Anterior cingulate cortex (tissue), 58 donors: ENCODE measurements at places on chromosomes 4 and X.

GRCh38 chrX:9821572-9821971 is 35.3 kb downstream of the SHROOM2 start:
- no peak for DNase-seq

DNA sequence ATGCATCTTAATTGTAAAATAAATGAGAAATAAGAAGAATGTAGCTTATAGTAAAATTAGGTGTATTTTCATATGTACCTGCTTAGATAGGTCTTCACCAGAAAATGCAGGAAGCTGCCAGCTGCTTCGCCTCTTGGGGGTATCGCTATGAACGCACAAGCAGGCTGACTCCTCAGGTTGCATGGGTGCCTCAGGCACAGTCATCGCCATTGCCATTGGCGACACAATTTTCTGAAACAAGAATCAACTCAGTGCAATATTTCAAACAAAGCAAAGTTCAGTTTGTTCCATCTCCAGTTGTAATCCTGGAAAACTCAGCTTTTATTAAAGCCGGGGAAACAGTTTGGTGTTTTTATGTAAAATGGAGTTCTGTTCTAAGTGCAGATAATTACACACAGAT is 29.7 kb downstream of the STOX2 start:
- no peak for DNase-seq

GRCh38 chr4:154807042-154807630 is 26.1 kb downstream of the RBM46 start:
- no peak for DNase-seq

DNA sequence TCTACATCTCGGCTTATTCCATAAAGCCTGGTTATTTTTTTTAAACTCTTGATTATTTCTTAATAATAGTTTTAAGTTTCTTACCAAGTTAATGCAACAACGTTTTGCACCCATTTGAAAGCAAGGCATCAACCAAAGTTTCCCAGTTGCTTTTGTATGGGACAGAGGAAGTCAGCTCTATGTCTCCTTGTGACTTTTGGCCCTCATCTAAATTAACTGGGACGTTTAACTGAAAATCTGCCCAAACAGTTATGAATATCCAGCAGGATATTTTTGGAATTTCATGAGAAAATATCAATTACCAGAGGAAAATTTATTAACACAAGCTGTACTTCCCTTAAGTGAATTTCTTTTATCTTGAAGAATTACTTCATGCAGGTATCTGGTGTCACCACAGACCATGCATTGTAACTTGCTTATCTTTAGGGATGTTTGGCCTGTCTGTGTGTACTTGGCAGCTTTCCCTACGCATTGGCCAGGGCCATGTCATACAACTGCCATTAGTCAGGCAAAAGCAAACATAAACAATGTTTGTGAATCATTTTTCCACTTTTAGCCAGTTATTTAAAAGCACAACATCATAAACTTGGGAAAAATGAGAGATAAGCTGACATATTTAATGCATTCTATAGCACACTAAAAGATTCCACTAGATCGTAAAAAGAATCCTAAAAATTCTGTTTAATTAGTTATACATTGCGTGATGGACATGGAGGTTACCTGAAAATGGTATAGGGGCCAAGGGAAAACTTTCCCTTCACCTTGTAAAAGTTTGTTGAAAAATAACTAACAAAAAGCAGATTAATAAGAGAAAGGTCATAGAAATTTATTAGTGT is 101.4 kb upstream of the PDE5A start:
- no peak for DNase-seq

DNA sequence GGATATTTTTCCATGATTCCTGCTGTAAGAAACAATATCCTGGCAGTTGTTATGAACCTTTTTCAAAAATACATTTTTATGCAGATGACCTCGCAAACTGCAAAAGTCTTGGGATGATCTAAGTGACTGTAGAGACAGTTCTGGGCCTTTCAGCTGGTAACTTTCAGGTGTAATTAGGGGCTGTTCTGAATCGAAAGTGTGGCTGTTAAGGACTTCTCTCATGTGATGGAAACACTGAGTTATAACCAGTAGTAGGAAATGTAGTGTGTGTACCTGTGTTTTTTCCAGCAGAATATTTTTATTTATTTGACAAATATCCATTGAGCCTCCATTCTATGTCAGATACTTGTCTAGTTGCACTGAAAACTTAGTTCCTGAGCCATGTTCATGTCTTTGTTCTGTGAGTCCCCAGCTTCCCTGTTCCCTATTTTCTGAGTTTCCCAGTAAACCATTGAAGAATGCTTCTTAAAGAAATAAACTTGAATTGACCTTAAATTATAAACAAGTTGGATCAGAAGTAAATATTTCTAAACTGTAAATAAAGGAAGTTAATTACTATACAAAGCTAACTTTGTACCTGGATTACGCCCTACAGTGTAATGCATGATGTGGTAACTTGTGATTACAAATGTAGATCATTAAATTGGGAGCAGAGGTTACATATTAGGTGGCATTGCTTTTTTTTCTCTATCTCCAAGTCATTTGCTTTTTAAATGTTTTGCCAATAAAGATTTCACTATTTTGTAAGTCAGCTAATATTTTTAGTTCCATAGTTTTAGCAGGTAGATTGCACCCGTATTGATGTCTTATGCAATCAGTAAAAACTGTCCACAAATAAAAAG is 33.7 kb upstream of the HPGD start:
- no peak for DNase-seq

DNA sequence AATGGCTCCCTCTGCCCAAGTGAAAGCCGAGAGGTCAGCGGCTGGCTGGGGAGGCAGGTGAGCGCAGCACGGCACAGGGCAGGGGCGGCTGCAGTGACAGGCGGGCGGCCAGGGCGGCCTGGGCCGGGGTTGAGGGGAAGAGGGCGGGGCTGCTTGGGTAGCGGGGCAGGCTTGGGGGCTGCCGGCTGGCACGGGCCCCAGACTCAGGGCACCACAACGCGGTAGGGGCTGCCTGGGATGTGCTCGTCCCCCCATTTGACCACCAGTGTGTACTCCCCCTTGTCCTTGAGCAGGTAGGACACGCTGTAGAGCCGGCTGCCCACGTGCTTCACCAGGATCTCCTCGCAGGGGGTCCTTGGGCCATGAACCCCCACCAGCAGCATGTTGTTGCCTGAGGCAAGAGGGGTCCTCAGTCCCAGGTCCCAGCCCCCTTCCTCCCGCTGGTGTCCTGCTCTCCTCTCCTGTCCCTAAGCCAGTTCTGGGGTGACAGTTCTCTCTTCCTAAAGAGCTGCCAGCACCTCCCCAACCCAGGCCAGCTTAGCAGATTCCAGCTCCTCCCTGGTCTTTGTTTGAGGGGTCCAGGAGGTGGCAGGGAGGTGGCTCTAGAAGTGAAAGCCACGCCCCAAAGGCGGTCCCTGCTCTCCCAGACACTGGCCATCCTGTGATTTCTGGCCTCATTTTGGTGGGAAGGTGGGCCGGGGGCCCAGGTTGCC is 25.6 kb downstream of the FLNA start:
- no peak for DNase-seq

- DNase-seq = no peak
Measured at GRCh38 chr4:11614426-11614825, 185.7 kb upstream of the HS3ST1 start.

DNA sequence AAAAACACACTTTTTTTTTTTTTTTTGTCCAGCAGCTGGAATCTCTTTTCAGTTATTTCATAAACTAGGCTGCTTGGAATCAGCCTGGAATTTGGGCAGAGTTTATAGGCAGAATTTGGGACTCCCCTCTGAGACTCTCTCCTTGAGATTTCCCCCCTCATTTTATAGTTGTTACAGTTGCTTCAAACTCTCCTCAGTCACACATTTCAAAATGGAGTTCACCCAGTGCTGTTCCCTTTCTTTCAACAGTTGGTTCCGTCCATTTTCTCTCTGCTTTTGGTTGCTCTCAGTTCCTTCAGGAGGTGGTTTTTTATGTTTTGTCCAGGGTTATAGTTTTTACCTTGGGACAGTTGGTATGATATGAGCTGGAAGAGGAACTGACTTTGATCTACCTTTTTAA is 27.5 kb downstream of the NSD2 start:
- no peak for DNase-seq

DNA sequence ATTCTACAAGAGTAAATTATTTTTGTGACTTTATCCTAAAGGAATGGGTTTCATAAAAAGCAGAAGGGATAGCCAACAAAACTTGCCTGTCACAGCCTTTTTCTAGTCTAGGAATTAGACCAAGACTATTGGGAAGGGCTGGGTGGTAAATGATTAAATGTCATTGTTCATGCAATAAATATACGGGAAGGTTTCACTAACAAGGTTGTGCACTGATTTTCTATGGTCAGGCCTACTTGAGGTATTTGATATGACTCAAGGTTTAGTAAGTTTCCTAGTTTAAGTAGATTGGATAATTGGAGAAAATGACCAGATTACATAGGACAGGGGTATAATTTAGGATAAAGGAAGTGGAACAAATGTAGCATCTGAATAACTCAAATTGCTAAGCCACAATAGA is 249.1 kb upstream of the BMP3 start:
- no peak for DNase-seq

- no peak for DNase-seq
Measured at GRCh38 chrX:42837747-42838146, 59.8 kb upstream of the PPP1R2C start.

GRCh38 chr4:7311205-7311604 is 118.9 kb downstream of the SORCS2 start:
- DNase-seq = no peak

DNA sequence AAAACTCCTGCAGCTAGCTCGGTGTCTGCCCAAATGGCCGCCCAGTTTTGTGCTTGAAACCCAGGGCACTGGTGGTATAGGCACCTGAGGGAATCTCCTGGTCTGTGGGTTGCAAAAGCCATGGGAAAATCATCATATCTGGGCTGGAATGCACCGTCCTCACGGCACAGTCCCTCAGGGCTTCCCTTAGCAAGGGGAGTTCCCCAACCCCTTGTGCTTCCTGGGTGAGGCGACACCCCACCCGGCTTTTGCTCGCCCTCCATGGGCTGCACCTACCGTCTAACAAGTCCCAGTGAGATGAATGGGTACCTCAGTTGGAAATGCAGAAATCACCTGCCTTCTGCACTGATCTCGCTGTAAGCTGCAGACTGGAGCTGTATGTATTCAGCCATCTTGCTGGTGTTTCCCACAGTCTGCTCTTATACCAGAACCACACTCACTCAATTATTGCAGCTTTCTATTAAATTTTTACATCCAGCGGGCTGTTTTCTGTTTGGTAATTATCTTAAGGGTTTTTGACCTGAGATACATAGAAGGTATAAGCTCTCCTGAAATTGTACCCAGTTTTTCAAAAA is 36.7 kb upstream of the NPNT start:
- DNase-seq = no peak

GRCh38 chr4:114184901-114185300 is 205.5 kb upstream of the ARSJ start:
- DNase-seq = no peak

DNA sequence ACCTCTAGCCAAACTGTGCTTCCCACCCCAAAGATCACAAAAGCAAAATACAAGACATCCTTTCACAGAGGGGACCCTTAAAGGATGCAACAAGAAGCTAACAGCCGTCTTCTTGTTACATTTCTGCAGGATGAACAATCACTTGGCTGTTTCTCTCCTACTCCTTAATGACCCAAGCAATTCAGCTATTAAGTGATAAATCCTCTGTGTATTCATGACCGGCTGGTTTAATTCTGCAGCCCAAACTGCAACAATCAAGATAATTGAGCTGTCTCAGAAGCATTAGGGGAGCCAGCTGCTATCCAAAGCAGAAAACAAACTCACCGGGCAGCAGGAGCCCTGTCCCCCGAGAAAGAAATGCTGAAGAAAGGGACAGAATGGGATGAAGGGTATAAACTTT is 85.9 kb upstream of the ACSL4 start:
- no peak for DNase-seq

DNA sequence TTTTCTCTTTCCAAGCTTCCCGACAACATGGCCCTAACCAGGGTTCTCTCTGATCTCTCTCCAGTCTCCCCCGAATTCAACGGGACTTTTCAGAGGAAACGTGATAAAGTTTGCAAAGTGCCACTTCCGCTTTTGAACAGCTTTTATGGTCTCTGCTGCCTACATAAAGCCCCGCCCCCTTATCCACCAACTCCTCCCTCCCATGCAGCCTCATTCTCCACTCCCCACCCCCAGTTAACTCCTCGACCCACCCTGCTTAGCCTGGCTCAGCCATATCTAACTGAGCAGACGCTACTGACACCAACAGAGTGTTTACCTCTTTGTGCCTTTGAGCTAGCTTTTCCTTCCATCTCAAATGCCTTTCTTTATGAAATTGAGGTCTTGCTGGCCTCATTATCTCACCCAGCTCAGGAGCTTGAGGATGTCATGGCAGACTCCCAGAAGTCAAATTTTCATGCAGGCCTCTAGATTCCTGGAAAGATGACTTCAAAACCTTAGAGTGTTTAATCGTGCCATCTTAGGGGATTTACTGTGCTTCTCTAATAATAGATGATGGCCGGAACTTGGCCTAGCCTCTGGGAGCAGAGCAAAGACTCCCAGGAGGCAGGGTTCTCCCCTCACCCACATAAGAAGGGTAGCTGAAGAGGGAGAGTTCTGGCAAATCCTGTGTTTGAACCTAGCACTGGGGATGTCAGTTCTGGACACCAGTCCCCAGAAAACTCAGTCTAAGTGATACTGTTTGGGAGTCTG is 606.0 kb downstream of the BCOR start:
- no peak for DNase-seq

- no peak for DNase-seq
Measured at GRCh38 chr4:83112231-83112630, 2.3 kb downstream of the PLAC8 start.

GRCh38 chr4:182301736-182302135 is 58.5 kb downstream of the TENM3 start:
- DNase-seq = no peak

DNA sequence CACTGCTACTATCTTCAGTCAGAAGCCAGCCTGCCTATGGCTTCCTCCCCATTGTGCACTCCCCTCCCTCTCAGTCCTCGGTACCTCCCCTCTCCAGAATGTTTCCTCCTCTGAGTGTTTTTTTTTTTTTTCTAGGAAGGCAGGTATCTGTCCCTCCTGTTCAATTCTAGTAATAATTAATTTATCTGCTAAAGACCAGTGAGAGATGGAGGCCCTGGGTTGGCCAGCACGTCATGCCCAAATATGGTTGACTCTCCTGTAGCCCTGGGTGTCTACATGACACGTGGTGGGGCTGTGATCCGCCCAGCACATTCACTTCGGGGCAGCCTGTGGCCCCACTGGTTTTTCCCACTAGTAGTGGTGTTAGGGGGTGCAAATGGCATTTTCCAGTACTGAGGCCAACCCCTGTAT is 1.8 kb downstream of the FLNA start:
- DNase-seq = no peak

DNA sequence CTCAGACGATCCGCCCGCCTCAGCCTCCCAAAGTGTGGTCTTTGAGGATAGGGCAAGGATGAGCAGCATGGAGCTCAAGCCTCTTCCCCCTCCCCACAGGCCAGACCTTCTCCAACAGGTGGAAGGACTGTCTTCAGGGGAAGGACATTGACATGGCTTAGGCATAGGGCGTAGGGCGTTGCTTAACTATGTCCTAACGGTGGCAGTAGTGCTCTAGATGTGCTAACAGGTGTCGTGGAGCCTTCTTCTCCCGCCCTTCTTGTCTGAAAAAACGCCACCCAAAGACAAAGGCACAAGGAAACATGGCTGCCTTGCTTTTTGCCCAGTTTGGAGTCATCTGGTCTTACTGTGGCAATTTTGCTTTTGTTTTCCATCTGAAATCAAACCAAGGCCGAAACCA is 219.8 kb downstream of the OR13H1 start:
- DNase-seq = peak; percentile 63
